Activated T-cell treated with anti-CD3 and anti-CD28 coated beads, Interleukin-2, amount 50 U/mL, for 1 hour (primary cell): ENCODE measurements at places on chromosomes 5 and 9.

DNA sequence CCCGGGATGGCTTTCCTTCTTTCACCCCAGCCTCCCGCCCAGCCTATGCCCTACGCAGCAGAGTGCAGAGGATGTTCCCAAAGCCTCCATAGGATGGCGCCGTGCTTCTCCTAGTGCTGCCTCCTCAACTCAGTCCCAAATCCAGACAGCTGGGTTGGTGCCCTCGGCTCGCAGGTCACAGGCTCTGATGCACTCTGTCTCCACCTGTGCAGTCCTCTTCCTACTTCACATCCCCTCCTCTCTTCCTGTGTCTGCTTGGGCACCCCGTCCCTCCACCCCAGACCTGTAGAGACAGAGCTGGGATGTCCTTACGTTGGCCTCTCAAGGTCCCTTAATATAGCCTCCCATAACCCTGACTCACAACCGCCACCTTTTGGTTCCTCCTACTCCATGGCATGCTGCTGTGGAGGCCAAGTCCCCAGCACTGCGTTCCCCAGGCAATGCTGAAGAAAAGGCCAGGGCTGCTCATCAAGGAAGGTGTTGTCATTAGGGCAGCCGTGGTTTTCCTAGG, 314.4 kb downstream of the GADD45G start:
- DNase-seq = no peak

DNA sequence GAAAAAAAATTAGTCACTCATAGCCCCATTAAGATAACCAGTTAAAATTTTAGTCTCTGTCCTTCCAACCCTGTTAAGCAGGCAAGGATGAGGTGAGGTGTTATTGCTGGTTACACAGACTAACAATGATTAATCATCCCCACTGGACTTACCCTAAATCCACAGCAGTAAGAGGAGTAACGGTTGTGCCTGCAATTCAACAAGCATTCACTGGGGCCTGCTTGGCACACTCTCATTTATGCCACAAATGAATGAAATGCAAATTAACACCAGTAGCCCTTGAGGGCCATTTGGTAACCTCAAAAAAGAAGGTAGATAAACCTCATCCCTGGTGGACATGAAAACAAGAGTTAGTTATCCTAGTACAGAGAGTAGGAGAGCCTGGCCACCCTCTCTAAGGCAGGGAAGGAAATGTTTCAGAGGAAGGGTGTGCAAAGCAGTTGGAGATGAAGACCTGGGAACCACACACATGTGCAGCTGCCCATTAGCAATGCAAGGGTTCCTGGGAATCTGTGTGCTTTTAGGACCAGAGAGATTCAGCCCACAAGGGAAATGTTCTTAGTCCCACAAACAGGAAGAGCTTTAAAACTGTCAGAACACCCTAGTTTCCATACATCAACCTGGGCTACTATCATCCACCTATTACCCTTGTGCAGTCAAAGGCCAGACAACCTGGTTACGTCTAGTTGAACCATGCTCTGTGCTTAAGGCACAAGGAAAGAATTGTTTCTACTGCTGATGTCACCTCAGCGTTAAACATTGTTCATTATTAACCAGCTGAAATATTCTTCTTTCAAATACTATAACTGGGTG, 7.7 kb downstream of the LHFPL2 start:
- no peak for DNase-seq

- no peak for DNase-seq
Measured at GRCh38 chr9:130499804-130500263, 55.1 kb downstream of the ASS1 start.

- no peak for DNase-seq
Measured at GRCh38 chr9:108665521-108666239, 190.1 kb downstream of the ACTL7B start.

- DNase-seq = no peak
Measured at GRCh38 chr9:89721176-89721700, 116.4 kb downstream of the GADD45G start.

DNA sequence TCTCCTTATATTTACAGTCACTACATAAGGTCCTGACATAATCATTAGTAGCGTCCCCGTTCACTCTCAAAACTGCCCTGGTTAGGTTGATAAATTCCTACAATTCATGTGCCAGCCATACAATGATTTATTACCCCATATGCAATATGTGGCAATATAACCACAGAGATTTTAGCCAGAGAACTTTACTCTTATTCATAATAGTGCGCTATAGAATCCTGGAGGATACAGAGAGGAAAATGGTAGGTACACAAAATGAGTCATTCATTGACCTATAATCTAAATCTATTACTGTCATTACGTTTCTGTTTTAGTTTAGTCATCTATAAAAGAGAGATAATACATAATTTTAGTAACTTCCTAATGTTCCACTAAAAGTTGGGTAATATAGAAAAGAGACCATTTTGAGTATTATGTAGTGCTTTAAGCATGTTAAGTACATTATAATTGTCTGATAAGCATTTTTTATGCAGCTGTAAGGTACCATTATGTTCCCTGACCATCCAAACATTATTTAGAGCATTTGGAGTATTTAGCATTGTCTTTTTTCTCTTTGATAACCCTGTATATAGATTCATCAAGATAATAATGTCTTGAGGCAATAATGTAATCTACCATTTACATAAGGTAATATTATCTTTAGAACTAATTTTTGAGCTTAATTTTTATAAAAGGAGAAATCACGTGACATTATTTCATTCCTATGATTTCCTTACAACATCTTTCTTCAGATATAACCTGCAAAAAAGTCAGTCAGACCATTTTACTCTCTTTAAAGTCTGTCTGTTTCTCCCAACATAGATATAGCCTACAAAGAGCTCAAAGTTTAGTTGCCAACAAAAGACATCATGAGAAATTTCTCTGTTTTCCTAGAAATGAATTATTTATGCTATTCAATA, 655.5 kb upstream of the ZNF608 start:
- DNase-seq = no peak

DNA sequence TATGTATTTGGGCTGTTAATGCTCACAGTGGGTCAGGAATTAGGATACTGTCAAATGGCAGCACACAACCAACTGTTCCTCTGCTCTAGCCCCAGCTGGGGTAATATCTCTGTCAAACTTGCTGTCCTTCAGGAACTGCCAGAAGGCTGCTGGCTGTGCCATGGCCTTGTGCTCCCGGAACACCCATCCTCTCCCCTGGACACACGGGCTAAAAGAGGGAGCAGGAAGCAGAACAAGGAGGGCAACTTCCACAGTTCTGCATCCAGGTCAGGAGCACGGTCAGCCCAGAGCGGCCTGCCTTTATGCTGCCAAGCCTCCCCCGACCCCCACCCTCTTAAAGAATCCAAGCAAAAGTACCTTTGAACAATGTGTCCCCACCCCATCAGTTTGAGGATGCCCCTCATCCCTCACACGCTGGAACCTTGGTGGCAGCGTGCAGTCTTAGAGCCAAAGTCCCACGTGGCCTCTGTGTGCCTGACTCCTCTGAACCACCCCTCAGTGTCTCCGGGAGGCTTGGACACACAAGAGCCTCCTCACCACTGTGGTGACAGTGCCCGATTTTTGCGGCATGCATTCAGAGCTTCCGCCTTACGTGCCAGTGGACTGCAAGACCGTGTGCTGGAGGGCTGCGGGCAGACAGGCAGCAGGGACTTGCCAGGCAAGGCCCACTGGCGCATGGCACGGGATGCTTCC, 60.8 kb downstream of the PSMB7 start:
- DNase-seq = no peak

GRCh38 chr5:16567365-16567764, 49.4 kb downstream of the RETREG1 start:
- no peak for DNase-seq

DNA sequence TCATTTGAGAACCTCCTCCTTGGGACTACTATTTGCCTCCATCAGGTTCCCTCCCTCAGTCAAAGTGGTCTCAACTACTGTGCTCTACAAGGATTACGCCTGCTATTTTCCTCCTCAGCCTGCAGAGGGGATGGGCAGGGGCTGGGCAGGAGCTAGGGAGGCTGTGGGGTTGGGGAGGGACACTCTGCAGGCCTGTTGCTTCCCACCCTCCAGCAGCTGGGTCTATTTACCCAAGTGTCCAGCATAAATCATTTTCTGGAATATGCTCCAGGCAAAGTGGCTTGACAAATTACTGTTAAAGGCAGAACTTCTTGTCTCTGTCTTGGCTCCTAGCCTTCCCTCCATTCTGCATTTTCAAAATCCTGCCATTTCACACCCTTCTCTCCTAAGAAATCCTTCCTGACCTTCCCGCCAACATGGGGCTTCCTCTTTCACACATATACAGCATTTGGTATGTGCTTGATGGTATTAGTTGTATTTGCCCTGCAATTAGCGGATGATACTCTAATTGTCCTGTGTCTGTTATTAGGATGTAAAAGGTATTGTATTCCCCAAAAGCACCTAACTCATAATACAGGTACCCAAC, 106.7 kb downstream of the EFNA5 start:
- no peak for DNase-seq

DNA sequence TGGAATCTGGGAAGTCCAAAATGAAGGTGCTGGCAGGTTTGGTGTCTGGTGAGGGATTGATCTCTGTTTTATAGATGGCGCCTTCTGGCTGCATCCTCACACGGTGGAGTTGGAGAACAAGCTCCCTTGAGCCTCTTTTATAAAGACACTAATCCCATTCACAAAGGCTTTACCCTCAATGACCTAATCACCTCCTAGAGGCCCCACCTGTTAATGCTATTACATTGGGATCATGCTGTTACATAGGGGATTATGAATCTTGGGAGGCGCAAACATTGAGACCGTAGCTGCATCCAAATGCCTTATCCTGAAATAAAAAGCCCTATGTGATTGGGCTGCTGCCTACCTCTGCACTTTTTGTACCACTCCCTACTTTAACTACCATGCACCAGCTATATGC, 197.1 kb upstream of the HMHB1 start:
- DNase-seq = no peak

GRCh38 chr5:111548348-111548950, 36.1 kb upstream of the STARD4 start:
- no peak for DNase-seq

GRCh38 chr9:107539427-107540163, 50.0 kb upstream of the KLF4 start:
- no peak for DNase-seq

- DNase-seq = no peak
Measured at GRCh38 chr5:73901043-73901442, 275.0 kb downstream of the ARHGEF28 start.

- DNase-seq = no peak
Measured at GRCh38 chr5:8857051-8857450, 688.8 kb downstream of the SEMA5A start.

DNA sequence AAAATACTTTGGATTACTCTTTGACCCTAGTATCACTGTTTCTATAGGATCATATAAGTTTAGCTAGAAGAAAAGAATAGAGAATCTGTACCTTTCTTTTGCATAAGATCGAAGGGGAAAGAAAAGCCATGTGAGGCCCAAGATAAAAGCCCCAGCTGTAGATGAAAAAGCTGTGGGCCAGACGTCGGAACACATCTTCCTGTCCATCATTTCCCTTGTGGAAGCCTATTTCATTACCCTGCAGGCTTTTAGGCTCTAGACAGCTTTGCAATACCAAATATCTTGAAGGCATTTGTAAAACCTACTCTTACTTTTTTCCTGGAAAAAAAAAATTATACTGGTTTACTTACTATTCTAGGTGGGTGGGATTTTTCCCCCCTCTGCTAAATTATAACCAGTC, 10.0 kb downstream of the PALM2AKAP2 start:
- no peak for DNase-seq

- no peak for DNase-seq
Measured at GRCh38 chr5:94250985-94251384, 367.4 kb downstream of the KIAA0825 start.

- no peak for DNase-seq
Measured at GRCh38 chr5:130964231-130965202, 200.5 kb downstream of the HINT1 start.

GRCh38 chr5:103808464-103809106, 246.0 kb upstream of the NUDT12 start:
- DNase-seq = no peak

- DNase-seq = no peak
Measured at GRCh38 chr5:59357381-59357977, 536.0 kb downstream of the PDE4D start.

DNA sequence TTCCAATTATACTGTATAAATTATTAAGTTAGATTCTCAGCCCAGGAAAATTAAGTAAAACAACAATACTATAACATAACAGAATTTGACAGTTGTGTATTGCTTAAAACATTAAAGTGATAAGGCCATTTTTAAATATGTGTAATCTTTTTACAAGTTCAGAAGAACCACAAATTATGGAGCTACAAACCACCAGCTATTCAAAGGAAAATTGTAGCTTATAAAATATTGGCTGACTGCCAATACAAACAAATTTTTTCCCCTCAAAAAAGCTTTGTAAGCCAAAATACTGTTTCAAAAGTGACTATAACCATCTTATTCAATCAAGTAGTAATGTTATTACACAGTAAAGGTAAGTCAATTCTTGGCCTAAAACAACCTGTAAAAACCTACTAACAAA, 21.9 kb downstream of the STRBP start:
- DNase-seq = no peak

- DNase-seq = no peak
Measured at GRCh38 chr9:346111-346571, 131.5 kb downstream of the DOCK8 start.

GRCh38 chr9:97717866-97718265, 20.7 kb upstream of the XPA start:
- DNase-seq = no peak

GRCh38 chr5:107320846-107321245, 349.9 kb downstream of the EFNA5 start:
- DNase-seq = no peak

GRCh38 chr5:55232271-55232984, 980 bp downstream of the CCNO start:
- peak; percentile 36 for DNase-seq

- DNase-seq = no peak
Measured at GRCh38 chr9:85960688-85961093, 19.7 kb downstream of the NAA35 start.

- DNase-seq = no peak
Measured at GRCh38 chr9:22044583-22044982, 35.5 kb upstream of the CDKN2B start.

DNA sequence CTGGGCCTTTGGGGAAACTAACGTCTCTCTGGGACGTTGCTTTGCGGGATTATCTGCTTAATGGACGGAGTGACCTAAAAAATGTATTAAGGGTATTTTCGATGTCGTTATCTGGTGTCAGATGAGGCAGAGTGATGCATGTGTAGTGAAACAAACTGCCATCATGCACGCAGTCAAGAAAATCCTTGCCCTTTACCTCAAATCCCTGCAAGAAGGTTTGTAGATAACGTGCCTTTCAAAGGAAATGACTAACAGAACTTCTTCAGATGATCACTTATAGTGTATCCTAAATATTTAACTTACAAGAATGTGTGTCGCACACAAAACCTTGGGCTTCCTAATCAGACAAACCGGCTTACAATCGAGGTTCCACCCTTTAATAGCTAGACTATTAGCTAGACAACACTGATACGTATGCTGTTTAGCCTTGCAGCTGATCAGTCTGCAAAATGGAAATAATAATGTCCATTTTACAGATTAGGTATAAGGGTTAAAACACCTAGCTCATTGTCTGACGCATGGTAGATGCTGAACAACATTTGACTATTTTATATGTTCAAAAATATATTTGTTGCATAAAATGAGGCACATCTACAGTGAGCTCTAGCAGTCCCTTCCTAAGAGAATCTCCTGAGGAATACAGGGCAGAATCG, 541 bp upstream of the TBCA start:
- no peak for DNase-seq
